ENCODE measurements at places on chromosomes 5 and 9.

- no peak for DNase-seq
These were observed 19.3 kb upstream of the STRBP start for GRCh38 chr9:123287639-123288038.

DNA sequence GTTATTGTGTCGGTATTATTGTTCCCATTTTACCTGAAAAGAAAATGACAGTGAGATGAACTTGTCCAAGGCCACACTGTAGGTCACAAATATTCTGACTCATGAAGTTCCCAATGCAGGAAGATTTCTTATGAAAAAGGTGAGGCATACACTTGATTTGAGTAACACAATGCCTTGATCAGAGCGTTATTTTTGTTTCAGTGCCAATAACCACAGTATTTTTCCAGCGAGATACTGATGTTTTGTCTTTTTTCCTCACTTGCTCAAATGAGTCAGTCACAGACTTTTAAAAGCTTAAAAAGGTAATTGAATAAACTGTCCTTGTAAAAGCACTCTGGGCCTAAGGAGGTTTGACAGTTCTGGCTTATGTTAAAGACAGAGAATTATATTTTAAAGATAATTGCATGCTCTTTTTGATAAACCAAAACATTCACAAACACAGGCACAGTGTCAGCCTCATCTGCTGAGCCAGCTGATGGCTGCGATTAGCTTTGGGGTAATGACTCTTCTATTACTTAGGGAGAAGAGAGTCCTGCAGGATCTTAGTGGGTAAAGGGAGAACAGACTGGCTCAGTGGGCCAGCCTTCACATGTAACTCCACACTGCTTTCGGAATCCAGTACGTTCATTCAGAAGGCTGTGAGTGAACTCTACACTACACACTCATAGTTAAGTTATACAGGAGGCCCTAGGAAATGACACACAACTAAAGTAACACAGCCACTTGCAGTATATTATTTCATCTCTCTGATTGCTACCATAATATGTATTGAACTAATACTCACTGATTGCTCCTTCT, 165.5 kb upstream of the CD180 start:
- DNase-seq: no peak

GRCh38 chr5:115709585-115709984, 83.7 kb upstream of the TMED7 start:
- DNase-seq: no peak

GRCh38 chr9:86966852-86967511, 19.7 kb upstream of the GAS1 start:
- DNase-seq: no peak

DNA sequence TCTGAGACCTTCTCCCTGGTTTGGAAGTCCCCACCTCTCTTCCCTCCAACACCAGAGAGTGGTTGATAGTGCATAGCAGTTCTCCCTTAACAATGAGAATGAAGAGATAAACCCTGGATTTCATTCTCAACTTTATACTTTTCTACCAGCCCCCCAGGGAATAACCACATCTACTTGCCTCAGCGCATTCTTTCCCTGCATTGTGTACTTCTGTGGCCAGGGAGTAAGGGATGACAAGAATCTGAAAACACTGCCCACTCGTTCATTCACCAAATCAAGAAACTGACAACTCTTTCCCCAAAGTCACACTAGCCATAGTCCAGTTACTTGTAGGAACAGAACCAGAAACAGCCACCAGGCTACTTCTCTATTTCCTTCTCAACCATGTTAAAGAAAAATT, 46.0 kb upstream of the SPIN1 start:
- DNase-seq: no peak

- no peak for DNase-seq
These were observed 198.7 kb downstream of the TARS1 start for GRCh38 chr5:33639474-33639873.

DNA sequence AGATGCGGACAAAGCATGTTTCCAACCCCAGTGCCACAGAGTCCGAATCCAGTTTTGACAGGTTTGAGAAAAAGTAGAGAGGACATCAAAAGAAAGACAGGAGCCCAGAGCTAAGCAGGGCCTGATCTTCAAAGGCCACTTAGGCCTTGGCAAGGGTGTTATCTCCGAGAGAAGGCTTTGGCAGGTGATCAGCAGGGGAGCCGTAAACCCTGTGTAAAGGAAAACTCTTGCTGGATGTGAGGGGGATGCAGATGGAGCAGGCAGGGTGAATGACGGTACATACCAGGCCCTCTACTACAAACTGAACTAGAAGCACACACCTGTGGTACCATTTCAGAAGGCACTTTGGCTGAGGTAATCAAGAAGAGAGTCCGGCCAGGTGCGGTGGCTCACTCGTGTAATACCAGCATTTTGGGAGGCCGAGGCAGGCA, 1.4 kb upstream of the HNRNPH1 start:
- no peak for DNase-seq

- DNase-seq: no peak
These were observed 43.2 kb upstream of the IER5L start for GRCh38 chr9:129221233-129221632.

DNA sequence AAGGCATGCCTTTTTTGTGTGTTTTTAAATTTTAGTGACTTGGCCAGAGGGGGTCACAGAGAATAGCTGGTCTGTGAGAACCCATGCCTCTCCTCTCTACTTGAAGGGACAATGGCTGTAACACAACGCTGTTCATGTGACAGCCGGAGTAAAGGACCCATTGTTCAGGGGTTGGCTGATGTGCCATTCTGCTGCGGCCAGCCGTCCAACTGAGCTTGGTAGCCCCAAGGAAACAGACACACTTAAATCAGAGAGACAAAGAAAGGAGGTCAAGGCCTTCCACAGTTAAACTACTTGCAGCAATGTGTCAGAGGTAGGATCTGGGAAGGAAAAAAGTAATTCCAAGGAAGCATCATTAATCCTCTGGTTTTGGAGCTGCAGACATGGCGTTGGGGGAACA, 8.1 kb downstream of the MEGF10 start:
- peak; percentile 78 for DNase-seq

All from C1 segment of cervical spinal cord (tissue), 14 donors.